ENCODE measurements at places on chromosomes 12 and 14.

DNA sequence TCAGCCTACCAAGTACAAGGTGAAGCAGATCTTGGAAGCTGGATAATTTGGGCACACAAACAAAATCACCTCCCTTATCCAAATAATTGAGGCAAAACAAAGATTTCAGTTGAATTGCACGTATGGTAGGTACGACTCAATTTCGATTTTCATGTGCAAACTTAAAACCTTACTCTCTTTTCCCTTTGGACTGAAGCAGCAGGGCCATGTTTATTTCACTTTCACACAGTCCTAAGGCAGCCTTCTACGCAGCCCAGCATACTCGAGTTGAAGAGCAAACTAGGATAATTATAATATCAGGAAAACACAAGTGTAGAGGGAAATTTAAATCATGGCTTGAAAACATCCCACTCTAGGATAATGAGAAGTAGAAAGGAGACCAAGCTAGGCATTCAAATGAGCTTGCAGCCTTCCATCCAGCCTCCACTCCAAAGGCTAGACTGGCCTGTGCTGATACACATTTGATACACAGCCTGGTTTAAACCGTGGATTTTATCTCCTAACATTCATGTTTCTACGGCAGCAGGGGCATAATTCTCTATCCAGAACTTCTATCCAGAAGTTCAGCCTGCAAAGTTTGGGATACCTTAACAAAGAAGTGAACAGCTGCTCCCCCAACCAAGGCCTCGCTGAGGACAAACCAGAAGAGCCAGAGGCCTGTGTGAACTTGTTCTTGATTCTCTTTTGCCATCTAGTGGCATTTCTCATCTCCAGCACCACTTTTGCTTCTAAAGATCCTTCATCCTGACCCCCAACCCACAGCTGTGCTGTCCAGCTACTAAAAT, 2.4 kb upstream of the RNASE7 start:
- DNase-seq, result peak; percentile 85

GRCh38 chr14:94961386-94962165, 191.7 kb upstream of the GSC start:
- no peak for DNase-seq

DNA sequence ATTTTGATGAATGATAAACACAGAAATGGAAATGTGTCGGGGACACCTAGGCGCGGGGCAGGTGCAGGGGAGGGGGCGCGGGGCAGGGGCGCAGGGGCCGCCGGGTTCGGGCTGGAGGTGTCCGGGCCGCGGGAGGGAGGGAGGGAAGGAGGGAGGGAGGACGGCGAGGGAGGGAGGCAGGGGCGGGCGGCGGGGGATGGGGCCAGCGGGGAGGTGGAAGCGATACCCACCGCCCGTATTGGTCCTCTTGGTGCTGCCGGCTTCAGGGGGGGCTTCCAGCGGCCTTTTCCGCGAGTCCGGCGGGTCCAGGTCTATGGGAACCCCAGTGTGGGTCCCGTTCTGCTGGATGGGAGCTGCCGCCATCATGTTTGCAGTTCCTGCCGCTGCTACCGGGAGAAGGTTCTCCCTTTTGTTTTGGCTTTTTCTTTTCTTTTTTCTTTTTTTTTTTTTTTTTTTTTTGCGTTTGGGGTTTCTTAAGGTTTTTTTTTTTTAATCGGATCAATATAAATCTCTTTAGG, 703 bp downstream of the NOVA1 start:
- DNase-seq, result no peak

GRCh38 chr12:124296295-124296915, 1.5 kb downstream of the RFLNA start:
- DNase-seq, result peak; percentile 41

- no peak for DNase-seq
Measured at GRCh38 chr14:74942608-74943007, 12.8 kb downstream of the PGF start.

DNA sequence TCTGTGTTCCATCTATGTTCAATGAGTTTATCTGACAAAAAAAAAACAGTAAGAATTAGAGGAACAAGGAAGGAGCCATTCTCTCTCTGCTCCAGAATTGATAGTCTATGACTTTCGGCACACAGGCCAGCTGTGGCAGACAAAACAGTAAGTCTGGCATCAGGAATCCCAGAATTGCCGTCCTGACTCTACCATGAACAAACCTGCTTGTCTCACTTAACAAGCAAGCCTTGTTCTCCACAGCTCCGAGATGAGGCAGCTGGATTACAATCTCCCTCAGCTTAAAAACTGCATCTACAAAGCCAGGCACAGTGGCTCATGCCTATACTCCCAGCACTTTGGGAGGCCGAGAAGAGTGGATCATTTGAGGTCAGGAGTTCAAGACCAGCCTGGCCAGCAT, 153.6 kb upstream of the TMCC3 start:
- DNase-seq, result no peak

DNA sequence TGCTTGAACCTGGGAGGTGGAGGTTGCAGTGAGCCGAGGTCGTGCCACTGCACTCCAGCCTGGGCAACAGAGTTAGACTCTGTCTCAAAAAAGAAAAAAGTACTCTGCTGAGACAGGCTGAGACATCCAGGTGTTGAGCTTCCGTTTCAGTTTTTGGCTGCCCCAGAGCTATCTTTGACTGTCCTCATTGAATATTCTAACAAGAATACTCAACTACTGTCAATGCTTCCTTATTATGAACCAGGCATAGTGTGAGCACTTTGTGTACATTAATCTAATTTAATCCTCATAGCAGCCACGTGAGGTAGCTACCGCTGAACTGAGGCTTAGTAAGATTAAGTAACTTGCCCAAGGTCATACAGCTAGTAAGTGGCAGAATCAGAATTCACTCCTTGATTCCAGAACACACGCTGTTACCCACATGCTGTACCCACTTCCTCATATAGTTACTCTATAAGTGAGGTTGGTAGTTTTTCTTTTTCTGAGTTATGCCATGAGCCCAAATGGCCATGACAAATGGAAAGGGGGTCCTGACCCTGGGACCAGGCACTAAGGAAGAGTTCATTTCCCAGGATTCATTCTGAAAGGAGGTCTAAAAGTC, 11.3 kb downstream of the ALDH1L2 start:
- DNase-seq, result no peak

DNA sequence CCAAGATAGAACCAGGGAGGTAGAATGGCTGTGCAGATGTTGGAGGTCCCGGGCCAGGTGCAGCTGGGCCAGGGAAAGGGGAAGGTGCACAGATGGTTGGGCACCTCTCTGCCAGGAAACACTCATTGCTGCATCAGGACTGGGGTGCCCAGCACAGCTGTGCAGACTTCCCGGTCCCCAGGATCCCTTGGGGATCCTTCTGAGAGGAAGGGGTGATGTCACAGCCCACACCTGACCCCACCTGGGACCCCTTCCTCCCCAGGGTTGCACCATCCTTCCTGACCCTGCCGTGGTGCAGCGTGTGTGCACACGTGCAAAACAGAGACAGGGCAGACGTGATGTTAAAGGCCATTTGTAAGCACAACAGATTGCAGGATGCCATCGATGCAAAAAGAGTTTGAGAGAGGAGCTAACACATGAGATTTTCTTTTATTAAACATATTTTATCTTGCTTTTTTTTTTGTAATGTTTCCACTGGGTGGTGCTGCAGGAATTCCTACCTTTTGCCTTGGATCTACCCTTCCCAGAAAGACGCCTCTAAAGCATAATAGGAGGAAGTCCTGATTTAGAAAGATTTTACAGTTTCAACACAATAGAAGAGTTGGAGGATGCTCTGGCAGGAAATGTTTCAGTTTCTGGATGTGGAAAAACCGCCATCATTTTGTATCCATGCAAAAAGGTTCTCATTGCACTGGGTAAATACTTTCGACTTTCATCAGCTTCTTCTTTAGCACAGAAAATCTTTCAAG, 14.8 kb downstream of the ELK3 start:
- peak; percentile 24 for DNase-seq

- no peak for DNase-seq
Measured at GRCh38 chr12:105198961-105199360, 37.0 kb downstream of the APPL2 start.

DNA sequence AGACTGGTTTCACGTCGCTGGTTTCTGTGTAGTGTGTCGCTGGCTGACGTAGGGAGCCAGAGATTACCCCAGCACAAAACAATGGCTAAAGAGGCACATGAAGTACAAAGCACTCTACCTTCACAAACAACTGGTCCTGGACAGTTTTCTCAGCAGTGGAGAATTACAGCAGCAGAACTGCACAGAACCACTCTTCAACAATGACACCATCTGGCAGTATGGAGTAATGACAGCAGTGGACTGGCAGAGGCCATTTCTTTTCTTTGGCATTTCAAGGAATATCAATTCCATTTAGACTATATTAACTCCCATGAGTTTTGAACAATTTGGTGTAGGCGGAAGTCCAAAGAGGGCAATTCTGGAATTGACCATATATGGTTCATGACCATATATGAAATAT, 1074.1 kb downstream of the AACS start:
- peak; percentile 2 for DNase-seq

DNA sequence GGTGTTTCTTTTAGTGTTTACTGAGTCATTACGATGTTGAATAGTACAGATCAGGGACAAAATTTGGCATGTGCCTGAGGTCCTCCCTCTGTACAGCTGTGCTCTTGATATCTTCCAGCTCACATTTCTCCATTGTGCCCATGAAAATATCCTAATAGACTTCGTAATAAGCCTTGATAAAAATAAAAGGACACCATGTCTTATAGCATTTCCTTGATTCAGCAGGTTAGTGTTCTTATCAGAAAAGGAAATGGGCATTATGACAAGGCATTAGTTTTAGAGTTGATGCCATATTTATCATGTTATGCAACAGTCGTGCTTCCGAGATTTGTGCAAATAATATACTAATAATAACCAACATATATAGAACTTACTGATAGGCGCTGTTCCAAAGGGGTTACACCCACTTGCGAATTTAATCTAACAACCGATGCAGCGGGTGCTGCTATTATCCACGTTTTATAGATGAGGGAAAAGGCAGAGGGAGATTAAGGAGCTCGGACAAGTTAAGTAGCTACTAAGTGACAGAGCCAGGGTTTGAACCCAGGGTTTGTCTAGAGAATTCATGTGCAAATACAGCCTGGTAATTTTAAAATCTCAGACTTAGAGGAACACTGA, 15.1 kb upstream of the WNK1 start:
- no peak for DNase-seq

- no peak for DNase-seq
Measured at GRCh38 chr12:88336076-88336739, 194.1 kb downstream of the TMTC3 start.

- DNase-seq, result no peak
Measured at GRCh38 chr14:36656687-36657398, 4.8 kb upstream of the PAX9 start.

DNA sequence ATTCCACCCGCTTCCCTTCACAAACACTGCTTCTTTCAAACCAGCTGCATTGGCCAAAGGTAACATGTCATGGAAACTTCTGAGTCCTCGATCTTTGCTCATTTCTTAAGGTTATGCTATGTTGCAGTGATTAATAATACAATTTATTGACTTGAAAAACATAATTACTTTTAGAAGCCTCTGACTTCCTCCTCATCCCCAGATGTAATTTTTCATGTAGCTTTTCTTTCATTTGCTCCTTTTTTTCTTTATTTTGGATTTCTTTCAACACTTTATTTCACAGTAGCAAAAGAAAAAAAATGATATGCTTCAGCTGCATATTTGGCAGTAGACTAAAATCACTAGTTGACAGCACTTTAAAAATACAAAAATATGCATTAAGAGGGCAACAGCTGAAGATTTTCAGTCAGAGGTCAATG, 116.2 kb downstream of the LRRIQ1 start:
- no peak for DNase-seq

DNA sequence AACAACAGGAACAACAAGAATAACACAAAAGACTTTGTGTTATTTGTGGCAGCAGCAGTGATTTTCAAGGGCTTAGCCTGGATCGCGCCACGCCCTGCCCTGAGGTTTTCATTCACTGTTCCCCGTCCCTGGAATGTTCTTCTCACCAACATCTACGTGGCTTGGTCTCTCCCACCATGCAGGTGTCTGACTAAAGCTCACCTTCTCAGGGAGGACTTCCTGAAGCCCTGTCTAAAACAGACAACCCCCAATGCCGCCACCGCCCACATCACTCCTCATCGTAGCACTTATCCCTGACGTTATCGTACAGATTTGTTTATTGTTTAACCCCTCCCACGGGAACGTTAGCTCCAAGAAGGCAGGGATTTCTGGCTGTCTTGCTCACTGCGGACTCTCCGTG, 40.4 kb downstream of the P2RX4 start:
- no peak for DNase-seq

- DNase-seq, result no peak
Measured at GRCh38 chr12:48671231-48671856, 10.7 kb downstream of the KANSL2 start.

DNA sequence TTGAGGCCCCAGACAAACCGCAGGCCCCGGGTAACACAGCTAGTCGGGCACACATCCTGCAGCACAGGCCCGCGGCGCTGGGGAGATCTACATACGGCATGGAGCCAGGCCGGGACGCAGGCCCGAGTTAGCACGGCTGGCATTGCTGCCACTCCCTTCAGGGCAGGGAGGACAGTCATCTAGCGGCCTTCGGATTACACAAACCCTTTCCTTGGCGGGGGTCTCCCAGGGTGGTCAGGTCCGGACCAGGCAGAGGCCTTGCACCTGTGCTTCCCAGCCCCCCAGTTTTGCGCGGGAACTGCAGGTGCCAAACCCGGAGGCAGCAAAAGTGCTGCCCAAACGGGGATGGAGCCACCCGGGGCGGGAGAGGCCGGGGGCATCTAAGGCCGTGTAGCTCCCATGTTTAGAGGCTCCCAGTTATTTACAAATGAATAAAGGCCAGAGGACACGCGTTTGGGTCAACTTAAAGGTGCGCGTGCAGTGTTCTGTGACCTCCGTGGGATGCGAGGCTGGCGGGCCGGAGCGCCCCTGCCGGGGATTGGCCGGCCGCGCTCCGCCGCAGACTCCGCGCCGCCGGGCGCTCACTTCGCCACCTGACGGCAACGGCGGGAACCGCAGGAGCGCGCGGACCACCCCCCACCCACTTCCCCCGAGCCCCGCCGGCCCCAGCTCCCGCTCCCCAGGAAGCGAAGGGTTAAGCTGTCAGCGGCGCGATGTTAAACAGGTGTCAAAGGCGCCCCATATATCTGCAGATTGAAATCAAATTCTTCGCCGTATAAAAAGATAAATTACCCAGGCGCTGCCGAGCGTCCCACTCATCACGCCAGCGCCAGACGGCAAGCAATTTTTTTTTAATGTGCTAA, 18.1 kb downstream of the VSX2 start:
- DNase-seq, result peak; percentile 67

GRCh38 chr14:102523569-102524450, 14.2 kb upstream of the ANKRD9 start:
- no peak for DNase-seq

GRCh38 chr12:15691388-15691787, 97.8 kb downstream of the EPS8 start:
- DNase-seq, result no peak
